ENCODE measurements at places on chromosomes 1 and 21.

GRCh38 chr1:114219172-114219868 lies 65.7 kb upstream of the SYT6 start:
- DNase-seq: no peak

- no peak for DNase-seq
Measured at GRCh38 chr21:37357691-37358090, 8.9 kb upstream of the DYRK1A start.

DNA sequence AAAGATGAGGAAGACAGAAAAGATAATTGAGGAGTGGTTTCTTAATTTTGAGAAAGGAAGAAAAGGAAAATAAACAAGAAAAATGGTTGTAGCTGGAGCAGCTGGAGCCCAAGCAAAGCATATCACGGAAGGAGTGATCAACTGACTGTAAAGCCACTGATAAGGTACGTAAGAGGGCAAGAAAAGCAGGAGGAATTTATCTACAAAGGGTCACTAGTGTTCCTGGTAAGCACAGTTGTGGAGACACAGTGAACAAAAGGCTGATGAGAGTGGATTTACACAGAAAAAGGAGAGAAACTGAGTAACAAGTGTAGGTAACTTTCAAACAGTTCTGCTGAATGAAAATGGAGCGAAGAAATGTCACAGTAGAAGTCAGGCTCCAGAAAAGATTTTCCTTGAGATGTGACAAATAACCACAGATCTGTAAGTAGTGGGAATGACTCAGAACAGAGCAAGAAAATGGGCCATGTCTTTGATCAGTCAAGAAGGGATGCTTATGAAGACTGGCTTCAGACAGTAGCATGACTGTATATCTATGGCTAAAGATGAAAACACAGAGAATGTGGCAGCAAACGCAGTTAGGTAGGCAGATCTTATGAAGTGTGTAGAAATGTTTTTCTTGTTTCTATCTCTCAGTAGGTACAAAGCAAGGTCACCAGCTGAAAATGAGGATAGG lies 45.6 kb upstream of the RBM34 start:
- DNase-seq: no peak

GRCh38 chr1:159132271-159132881 lies 39.0 kb upstream of the CADM3 start:
- peak; percentile 63 for DNase-seq

- no peak for DNase-seq
Measured at GRCh38 chr1:90778486-90778885, 61.4 kb upstream of the BARHL2 start.

DNA sequence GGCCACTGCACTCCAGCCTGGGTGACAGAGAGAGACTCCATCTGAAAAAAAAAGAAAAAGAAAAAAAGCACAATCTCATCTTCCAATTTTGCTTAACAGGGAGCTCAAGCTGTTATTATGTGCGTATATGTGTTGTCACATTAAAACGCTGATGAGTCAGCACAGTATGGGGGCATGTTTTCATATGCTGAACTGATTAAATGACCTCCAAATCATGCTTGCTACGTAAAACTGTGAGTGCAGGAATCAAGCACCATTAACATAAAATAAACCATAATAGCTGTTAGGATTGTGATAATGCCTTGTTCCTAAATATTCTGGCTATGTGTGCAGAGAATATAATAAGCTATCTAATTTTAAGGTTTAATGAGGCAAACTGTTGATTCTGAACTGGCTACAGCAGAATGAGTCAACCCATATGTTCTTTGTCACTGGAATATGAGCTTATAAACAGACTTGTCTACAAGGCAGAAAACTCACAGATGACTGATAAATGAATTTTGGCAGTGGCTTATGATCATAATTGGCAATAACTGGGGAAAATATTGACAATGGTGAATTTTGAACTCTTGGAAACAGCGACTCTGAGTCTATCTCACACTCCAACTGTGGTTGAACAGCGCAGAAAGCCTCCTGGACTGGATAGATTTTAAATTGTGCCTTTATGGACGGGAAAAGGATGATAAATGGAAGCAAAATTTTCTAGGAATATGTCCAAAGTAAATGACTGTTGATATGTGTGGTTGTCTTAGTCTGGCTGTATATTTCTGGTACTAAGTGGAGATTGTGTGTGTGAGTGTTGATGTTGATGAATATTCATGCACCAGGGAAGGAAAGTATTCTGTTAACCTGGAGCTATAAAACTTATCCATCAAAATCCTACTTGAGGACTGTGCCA lies 75.5 kb downstream of the VCAM1 start:
- no peak for DNase-seq

- no peak for DNase-seq
Measured at GRCh38 chr1:22210176-22210575, 67.3 kb upstream of the WNT4 start.

GRCh38 chr21:26614251-26614650 lies 41.2 kb upstream of the CYYR1 start:
- DNase-seq: no peak

- no peak for DNase-seq
Measured at GRCh38 chr21:17903029-17903806, 84.1 kb upstream of the C21orf91 start.

- no peak for DNase-seq
Measured at GRCh38 chr1:237759377-237759776, 131.3 kb downstream of the ZP4 start.

DNA sequence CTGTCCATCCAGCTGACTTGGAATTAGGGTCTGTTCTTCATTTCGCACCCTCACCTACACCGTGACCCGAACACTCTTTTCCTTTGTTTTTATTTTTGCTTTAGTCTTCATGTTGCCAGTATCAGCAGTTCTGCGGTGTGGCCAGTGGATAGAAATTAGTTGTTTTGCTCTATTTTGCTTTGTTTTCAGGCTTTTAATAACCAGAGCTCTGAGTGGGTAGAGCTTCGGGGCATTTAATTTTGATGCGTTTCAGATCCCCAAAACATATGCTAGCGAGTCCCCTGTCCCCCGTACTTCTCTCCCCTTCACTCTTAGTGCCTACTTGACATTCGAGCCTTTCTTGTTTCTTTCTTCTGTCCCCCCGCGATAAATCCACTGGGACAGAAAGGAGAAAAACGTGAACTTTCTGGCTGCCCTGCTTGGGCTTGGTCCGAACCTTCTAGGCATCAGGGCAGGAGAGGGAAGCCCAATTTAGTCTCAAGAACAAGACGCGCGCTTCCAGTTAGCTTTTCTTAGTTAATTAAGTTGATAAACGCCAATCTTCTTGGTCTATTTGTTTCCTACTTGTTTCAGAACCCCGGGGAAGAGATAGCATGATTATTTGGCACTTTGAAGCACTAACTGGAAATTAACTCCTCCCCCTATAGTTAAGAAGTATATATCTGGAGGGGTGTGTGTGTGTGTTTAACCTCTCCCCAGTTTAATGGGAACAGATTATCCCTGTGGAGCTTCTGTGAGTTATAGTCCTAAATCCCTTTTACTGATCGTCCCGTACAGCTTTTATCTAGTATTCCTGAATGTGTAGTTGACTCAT lies 839 bp downstream of the SWT1 start:
- no peak for DNase-seq

DNA sequence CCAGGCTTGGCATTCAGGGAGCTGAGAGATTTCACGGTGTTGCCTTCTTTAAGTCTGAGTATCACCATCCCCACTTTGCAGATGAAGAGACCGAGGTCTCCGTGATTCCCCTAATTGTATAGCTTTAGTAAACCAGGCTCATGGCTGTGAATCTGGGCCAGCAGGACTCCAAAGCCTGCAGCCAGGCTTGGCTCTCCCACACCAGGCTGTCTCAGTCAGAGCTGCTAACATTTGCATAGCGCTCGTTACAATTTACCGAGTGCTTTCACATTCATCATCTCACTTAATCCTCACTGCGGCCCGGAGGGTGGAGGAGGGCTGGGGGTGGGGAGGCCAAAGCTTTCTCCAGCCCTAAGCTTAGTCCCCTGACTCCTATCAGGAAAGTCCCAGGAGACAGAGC lies 11.7 kb downstream of the C1orf94 start:
- DNase-seq: no peak

GRCh38 chr1:160416369-160416768 lies 16.0 kb downstream of the VANGL2 start:
- DNase-seq: no peak

GRCh38 chr1:13702425-13703127 lies 2.6 kb downstream of the PRDM2 start:
- peak; percentile 64 for DNase-seq

GRCh38 chr1:185720633-185721272 lies 13.4 kb upstream of the HMCN1 start:
- no peak for DNase-seq

DNA sequence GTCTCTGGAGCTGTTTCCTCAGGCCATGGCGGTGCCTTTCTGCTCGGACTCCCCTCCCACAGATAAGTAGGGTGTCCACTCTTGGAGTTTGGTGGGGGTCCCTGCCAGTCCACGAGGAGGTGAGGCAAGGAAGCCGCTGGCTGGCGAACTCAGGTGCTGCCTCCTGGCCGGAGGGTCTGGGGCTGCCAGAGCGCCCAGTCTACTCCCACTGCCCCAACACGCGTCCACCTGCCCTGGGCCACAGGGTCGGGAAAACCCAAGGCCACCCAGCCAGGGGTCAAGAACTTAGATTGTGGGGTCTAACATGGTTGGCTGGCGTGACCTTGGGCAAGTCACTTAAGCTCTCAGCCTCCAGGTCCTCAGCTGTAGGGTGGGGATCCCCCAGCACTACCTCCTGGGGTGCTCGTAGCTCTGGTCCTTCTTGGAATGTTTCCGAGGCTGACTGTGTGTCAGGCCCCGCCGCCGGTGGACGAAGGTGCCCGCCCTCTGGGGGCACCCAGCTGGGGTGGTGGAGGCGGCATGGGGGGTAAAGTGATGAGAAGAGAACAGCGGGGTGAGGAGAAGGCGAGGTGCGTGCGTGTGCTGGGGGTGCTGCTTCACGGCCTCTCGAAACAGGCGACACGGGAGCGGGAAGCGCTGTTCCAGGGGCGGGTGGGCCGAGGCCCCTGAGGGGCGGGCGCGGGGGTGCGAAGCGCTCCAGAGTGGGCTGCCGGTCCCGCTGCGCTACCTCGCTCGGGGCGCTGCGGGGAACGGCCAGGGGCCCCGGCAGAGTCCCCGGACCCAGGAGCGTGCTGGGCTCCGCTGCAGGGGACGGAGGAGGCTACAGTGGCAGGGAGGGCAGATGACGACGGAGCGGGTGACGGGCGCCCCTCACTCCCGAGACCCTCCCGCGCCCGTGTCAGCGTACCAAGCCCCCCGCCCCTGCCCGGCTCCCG lies 1.2 kb downstream of the SH2D5 start:
- DNase-seq: no peak

DNA sequence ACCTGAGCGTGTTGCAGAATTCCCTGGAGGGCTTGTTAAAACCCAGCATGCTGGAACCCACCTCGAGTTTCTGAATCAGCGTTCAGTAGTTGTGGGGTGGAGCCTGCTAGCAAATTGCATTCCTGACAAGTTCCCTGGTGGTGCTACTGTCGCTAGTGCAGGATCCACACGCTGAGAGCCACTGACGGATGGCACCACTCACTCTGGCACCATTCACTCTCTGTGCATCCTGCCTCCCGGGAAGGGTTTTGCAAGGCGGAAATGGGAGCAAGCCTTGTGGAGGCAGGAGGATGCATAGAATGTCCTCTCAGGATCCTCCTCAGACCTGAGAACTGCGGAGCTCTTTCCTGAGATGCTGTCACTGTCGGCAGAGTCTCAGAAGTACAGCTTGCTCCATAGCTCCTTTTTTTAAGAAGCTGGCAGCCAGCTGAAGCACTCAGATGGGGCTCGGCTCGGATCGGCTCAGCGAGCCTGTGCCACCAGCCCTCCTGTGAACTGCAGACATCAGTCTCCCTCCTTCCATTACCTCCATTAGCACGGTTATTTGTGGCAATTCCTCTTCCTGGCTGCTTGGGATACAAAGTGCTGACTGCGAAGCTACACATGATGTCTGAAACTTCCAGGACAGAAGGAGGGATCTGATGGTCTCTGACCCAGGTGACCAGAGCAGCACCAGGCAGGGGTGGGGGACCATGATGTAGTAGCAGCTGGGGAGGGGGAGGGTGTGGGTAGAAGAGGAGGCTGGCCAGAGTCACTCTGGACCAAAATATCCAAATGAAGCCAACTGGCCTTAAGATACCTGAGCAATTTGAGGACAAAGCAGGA lies 89.6 kb downstream of the C1orf94 start:
- no peak for DNase-seq

DNA sequence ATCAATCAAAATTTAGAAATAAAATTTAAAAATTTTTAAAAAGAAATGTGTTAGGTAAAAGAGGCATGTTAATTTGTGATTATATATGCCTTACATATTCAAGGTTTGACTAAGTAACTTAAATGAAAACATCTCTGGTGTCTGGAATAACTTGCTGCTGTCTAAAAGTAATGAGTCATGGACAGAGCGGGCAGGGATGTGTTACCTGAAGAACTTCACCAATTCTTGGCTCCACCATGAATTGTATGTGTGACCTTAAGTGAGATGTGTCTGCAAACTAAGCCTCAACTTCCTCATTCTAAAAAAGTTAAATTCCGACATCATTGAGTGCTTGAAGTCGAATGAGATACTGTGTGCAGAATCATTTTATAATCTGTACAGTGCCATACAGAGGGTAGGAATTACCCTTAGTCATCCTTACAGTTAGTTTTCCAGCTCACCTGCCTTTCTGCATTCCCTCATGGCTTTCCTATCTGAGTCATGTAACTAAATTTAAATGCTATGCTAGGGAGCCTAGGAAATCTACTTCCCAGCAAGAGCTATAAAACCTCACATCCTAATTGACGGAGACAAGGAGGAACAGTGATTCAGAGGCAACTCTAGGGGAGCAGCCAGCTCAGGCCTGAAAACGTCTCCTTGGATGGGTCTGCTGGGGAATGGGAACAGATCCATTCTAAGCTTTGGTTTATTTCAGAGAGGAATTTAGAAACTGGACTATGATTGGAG lies 100.7 kb upstream of the TSPAN2 start:
- no peak for DNase-seq

- no peak for DNase-seq
Measured at GRCh38 chr1:167678838-167679237, 42.9 kb upstream of the MPZL1 start.

DNA sequence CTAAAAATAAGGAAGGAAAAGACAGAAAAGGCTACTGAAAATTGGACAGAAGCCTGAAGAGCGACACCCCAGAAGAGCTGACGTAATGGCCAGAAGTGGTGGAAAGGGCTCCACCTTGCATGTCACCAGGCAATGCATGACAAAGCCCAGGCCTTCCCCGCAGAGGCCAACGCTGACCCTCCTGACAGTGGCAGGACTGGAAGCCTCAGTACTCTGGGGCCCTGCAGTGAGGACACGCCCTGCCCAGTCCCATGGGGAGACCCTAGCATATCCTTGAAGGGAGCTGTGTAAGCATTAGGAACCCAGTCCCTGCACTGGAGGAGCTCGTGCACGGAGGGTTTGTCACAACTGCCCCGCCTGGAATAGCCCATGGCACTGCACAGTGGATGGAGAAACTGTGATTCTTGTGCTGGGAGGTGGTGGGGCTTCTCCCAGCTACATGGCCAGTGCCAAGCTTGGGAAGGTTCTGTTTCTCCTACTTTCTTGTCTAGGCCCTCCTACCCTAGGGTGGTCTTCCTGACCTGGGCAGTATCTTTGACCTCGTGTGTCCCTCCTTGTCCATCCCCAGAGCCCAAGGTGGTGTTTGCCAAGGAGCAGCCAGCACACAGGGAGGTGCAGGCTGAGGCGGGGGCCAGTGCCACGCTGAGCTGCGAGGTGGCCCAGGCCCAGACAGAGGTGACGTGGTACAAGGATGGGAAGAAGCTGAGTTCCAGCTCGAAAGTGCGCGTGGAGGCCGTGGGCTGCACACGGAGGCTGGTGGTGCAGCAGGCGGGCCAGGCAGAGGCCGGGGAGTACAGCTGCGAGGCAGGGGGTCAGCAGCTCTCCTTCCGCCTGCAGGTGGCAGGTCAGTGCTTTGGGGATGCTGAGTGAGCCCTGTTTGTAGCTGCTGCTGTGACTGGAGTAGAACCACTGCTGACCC lies 60.4 kb downstream of the OBSCN start:
- DNase-seq: no peak
